Inflammatory macrophage treated with lipopolysaccharide for 4 hours (primary cell): ENCODE measurements at places on chromosomes 3 and 15.

DNA sequence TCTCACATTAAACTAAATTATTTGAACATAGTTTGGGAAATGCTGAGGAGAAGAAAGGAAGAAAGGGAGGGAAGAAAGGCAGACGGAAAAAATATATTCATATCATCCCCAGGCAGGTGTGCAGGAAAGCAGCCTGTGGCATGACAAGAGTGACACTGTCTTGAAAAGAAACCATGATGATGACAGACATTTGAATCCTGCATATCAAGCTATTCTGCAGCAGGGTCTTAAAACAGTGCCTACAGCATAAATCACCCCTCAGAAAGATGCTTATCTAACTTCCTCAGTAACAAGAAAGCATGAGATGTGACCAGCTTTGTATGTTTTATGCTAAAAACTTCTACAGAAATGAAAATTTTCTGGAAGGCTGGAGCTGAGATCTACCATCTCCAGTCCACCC is 144.5 kb upstream of the GRM7 start:
- no peak for DNase-seq

- no peak for DNase-seq
Observed at GRCh38 chr15:94168250-94168649, 63.1 kb upstream of the MCTP2 start.

GRCh38 chr3:30673425-30674341 is 67.3 kb downstream of the TGFBR2 start:
- DNase-seq, result no peak

DNA sequence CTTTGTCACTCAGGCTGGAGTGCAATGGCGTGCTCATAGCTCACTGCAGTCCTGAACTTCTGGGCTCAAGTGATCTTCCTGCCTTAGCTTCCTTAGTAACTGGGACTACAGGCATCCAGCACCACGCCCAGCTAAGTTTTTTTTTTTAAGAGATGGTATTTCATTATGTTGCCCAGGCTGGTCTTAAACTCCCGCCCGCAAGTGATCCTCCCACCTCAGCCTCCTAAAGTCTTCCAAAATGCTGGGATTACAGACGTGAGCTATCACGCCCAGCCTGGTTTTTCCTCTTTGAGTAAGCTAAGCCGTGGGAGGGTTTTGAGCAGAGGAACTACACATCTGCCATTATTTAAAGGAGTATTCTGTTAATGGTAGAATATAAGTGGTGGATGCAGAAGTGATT is 7.4 kb upstream of the LRRFIP2 start:
- peak; percentile 55 for DNase-seq

GRCh38 chr3:175421902-175422301 is 562.8 kb downstream of the NAALADL2 start:
- no peak for DNase-seq

DNA sequence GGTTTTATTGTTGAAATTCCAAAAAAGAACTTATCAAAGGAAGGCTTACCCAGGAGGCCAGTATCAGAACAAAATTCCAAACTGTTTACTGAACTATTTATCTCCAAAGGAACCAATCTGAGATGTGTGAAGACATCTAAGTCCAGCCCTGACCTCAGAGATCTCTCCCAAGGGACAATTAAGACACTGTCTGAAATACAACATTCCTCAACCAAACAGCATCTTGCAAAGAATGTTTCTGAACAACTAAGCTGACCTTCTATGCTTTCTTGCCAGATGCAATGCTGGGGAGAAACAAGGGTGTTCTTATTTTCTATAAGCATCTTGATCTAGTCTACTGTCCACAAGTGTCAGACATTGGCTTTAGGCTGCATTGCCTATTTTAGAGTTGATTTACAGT is 13.6 kb downstream of the PDZRN3 start:
- no peak for DNase-seq

- no peak for DNase-seq
Observed at GRCh38 chr15:69090197-69090948, 70.1 kb upstream of the GLCE start.

GRCh38 chr3:159265705-159266104 is 463.9 kb downstream of the MFSD1 start:
- no peak for DNase-seq

DNA sequence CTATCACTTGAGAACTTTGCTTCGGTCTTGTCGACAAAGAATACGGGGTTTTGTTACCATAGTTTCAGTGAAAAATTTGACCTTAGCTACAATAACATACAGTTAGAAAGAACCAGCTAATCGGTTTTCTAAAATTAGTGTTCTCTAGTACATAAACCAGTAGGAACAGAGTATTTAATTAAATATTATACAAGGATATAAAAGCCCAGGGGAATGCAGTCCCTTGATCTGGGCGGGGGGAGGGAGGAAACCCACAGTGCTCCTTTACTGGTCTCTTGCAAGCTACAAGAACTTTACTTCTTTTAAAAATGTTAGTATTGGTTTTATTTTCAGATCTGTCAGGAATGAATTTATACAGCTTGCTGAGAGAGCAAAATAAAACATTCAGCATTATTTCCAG is 41.8 kb downstream of the ITPR1 start:
- DNase-seq, result no peak

GRCh38 chr3:59631482-59631881 is 581.7 kb upstream of the CFAP20DC start:
- no peak for DNase-seq

DNA sequence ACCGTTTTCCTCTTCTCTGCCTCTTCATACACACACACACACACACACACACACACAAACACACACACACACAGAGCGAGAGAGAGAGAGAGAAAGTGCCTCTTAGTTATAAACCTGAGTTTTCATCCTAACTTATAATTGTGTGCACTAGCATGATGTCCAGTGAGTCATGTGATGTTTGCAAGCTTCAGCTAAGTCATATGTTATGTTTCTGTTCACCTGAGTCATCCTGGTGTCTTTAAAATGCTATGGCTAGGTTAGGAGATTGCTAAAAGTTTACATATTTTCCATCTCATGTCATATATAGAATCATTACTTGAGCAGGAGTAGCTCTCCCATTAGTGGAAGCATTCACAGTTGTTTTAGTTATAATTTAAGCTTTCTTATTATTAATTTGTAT is 155.8 kb downstream of the EPHA6 start:
- no peak for DNase-seq

GRCh38 chr15:59017449-59017848 is 30.0 kb downstream of the RNF111 start:
- peak; percentile 4 for DNase-seq
